NCI-H2227 treated with DMSO at 0.1 percent for 48 hours (cell line): ENCODE measurements at places on chromosomes 3 and 15.
A peak's percentile ranks its signal among the peaks of the same experiment; 100 is the strongest.

- no peak for DNase-seq
These were observed 33.5 kb downstream of the TRPM1 start for GRCh38 chr15:31067890-31068603.

GRCh38 chr15:70535955-70536338 is 227.4 kb downstream of the UACA start:
- DNase-seq: no peak

- DNase-seq: no peak
These were observed 13.7 kb upstream of the CCR3 start for GRCh38 chr3:46228260-46229242.

GRCh38 chr15:90126022-90126421 is 23.8 kb upstream of the IDH2 start:
- no peak for DNase-seq

DNA sequence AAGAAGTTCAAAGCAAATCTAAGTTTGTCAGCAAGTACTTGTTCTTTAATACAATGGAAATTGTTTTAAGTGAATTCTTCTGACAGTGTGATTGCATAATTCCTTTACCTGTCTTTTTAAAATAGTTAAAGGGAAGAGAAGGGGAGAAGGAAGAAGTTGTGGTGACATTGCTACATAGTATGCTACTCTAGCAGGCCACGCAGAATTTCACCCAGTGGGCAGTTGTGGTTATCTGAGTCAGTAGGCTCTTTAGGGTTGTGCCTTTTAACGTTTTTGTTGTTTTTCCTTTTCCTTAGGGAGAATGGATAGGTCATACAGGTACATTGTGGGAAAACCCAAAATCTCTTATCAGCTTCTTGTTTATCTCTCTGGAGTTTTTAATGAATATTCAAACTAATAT is 40.4 kb downstream of the KIF15 start:
- DNase-seq: no peak

GRCh38 chr3:43692971-43693370 is 2.2 kb downstream of the ABHD5 start:
- no peak for DNase-seq

DNA sequence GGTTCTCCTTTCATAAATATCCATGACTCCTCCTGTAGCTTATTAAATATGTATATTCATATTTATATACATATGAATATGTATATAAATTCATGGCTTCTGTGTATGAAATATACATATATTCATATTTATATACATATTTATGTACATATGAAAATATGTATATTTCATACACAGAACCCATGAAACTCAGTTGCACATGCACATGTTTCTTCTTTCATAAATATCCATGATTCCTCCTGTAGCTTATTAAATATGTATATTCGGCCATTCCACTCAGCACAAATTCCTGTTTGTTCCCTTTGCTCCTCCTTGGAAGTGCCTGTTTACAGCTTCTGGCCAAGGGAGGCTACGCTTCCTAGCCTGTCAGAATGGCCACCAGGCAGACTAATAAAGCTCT is 221.6 kb downstream of the IL5RA start:
- DNase-seq: no peak

- DNase-seq: no peak
These were observed 390.5 kb upstream of the RBMS3 start for GRCh38 chr3:28890373-28890772.

DNA sequence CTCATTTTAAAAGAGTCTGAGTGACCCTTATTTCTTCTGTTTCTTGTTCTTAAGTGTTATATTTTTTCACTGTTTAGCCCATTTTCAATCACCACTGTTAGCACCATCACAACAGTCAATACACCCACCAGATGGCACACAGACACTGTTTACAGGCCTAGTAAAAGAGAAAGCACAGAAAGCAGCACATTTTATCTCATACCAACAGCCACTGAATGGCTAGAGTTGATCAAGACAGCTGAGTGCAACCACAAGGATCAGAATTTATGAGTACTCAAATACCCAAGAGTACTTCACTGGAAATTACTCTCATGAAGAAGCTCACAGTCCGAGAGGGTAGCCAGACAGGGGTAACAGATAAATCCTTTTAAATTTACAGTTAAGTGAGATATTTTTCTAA is 127.0 kb downstream of the TFDP2 start:
- no peak for DNase-seq

DNA sequence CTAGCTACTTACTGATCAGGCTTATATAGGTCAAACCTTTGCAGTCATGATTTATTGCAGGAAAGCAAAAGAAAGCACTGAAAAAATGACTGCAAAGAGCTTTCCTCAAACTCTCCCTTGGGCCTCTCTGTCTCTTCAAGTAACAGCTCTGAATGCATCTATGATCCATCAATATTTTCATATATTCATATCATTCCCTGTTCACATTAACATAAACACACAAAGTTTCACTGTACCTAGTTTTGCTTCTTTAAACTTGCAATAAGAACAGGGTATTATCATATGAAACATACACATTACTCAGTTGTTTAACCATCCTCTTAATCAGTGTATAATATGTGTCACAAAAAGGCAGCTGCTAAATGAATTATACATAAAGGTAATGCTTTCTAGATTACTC is 107.9 kb upstream of the ARL6 start:
- DNase-seq: no peak

- DNase-seq: no peak
These were observed 103.7 kb downstream of the FRMD4B start for GRCh38 chr3:69282181-69282580.

DNA sequence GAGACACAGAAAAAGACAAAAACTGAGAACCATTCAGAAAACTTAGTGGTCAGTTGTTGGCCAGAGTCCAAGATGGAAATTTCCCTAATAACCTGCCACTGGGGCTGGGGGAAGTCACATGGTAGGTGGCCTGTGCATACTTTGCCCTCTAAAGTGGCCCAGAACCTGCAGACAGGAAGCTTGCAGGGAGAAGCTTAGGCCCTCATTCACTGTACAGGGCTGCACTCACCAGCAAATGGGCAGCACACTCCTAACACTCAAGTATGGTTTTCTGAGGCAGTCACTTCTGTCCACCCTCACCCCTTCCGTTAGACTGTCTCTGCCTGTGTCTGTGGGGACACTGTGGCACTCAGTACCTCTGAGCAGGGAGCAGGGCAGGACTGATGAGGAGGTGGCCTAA is 14.5 kb upstream of the RNU6-1 start:
- DNase-seq: no peak

DNA sequence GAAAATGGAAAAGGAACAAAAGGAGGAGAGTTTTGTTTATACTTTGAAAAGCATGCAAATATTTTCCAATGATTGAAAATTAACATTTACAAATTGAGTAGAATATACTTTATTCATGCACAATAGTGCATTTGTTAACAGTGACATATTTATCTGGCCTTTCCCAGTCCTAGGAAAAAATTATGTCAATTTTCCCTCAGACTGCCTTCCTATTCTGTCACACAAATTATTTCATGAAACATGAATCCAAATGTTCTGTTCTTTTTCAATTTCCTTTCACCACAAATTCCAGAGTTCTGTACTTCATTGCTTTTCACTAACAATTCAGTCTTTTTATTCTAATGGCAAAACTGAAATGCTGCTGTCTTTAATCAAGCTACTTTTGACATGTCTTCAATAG is 945.1 kb downstream of the ROBO1 start:
- no peak for DNase-seq

- DNase-seq: no peak
These were observed 2.0 kb upstream of the IL20RB start for GRCh38 chr3:136955813-136956212.

DNA sequence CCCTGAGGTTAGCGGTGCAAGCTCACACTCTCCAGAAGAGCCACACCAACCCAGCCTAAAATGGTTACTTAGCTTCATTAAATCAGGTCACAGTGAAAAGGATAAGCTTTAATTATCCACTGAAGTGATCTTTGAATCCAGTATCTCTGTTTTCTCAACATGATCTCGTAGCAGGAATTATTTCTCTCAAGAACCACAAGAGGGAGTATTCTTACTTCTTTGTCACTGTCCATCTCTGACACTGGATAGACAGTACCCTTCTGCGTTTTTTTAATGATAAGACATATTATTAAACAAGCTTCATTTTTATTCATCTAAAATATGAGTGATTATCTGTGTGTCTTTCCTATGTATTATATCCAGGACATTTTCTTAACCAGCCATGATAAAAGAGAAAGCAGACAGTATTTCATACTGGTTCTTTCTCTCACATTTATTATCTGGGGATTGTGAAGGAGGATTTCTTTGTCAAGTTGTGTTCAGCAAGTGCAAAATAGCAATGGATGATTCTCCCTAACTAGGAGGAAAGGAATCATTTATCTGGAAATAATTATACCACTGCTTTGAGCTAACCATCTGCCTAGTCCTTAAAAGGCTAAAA is 105.4 kb upstream of the CCDC54 start:
- DNase-seq: no peak

- DNase-seq: no peak
These were observed at the start of gene DPPA2 for GRCh38 chr3:109316162-109316730. TSS of gene DPPA2 (minus strand) at chr3:109316517. CDS start at chr3:109314542, 1,975 bp downstream.

GRCh38 chr3:66376568-66376967 is 124.3 kb downstream of the LRIG1 start:
- DNase-seq: no peak

DNA sequence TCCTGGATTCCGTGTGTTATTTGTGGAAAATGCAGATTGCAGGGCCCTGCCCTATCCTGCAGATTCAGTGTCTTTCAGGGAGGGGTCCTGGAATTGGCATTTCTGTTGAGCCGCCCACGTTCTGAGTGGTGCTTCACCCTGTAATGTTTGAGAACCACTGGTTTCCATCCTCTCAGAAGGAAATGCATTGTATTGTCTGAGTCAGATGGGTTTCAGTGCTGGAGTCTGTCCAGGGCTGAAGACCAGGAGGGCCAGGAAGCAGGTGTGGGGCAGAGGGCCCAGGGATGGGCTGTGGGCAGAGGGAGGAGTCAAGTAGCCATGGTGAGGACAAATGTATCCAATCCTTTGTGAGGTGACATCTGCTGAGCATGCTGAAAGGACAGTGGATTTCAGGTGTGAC is 123.8 kb downstream of the SV2B start:
- DNase-seq: no peak

DNA sequence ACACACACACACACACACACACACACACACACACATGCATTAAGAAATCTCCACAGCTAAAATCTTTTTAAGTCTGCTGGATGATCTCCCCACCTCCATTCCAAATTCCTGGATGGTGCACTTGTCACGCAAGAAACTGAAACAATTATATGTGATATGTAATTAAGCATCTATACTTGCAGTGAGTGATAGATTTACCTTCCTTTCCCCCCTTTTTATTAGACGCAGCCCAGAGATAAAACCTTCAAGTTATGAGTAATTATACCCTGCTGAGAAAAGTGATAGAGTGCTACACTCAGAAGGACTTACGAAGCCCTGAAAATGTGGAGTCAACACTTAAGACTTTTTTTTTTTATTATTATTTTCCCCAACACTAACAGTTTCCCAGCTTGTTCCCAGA is 255.2 kb downstream of the LSAMP start:
- DNase-seq: peak; percentile 79

DNA sequence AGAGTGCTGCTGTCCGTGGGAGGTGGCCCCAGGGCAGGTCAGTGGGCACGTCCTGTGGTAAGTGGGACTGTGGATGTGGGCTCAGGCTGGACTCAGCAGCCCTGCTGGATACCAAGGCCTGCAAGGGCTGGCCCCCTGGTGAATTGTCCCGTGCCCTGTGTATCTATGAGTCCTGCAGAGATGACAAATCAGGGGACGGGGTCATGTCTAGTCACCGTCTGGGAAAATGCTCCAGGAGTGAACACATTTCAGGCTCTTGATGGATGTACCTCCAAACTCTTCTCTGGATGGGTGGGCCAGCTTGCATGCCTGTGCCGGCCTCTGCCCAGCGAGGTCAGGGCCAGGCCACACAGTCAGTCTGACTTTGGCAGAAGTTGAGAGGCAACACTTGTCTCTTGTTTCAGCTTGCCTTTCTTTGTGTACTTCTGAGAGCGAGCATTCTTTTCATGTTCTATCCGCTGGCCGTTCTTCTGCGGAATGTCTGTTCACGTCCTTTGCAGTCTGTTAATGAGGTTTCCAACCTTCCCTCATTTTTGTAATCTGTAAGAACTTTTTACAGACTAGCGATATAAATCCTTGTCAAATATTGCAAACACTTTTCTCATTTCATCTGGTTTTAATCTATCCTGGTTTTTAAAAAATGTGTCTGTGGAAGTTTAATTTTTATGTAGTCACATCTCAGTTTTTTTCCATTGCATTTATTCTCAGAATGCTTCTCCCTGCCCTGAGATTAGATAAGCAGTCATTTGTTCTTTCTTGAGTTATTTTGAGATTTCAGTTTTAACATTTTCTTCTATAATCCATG is 11.4 kb upstream of the STAB1 start:
- DNase-seq: no peak

DNA sequence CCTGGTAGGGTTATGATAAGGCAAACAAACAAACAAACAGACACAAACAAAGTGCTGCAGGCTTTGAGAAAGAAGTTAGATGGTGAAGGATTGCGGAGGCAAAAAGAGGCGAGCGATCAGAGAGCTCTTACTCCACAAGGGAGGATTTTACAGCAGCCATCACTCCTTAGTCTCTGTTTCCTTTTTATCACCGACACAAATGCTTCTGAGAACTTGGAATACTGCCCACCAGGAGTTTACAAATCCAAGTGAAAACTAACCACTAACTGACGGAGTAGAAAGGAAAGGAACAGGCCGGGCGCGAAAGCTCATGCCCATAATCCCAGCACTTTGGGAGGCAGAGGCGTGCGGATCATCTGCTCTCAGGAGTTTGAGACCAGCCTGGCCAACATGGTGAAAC is 35.6 kb upstream of the GPR160 start:
- DNase-seq: no peak

GRCh38 chr3:116280130-116280740 is 165.1 kb downstream of the LSAMP start:
- DNase-seq: no peak
